Progenitor cell of endocrine pancreas (in vitro differentiated cells): ENCODE measurements at places on chromosomes 11 and 22. TPM values are rescaled to one million over a fixed set of nuclear protein-coding genes. Genes with fewer than 3 reads are reported as not detected.
A peak's percentile ranks its signal among the peaks of the same experiment; 100 is the strongest.

The LINC01488 gene
- total RNA-seq: 1.3 and 1.4 TPM in 2 replicates

The TLCD5 gene
- 8.9 and 9.3 TPM in 2 replicates for total RNA-seq

The PI4KA gene
- total RNA-seq: 125 and 140 TPM in 2 replicates

DNA sequence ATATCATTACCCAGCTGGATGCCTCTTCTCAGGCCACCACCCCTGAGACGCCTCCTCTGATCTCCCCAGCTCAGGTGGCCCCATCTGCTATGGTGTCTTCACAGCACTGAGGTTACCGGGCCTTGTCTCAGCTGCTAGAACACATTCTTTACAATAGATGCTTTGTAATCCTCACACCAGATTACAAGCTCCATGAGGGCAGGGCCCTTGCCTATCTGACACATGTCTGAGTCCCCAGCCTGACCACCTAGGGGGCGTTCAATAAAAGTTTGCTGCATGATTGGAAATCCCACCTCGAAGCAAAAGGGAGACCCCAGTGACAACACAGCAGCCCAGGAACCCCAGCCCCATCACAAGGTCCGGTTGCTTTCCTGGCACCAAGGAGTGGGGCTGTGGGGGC is 2.0 kb downstream of the MACROD1 start:
- H3K27ac ChIP-seq: no peak overlapping the region
- DNase-seq: no peak
- H3K36me3 ChIP-seq: no peaks in the 10 kb centered on the region
- peaks cover 7% of the 10 kb centered on the region for H3K4me1 ChIP-seq
- no peaks in the 10 kb centered on the region for H3K27me3 ChIP-seq

DNA sequence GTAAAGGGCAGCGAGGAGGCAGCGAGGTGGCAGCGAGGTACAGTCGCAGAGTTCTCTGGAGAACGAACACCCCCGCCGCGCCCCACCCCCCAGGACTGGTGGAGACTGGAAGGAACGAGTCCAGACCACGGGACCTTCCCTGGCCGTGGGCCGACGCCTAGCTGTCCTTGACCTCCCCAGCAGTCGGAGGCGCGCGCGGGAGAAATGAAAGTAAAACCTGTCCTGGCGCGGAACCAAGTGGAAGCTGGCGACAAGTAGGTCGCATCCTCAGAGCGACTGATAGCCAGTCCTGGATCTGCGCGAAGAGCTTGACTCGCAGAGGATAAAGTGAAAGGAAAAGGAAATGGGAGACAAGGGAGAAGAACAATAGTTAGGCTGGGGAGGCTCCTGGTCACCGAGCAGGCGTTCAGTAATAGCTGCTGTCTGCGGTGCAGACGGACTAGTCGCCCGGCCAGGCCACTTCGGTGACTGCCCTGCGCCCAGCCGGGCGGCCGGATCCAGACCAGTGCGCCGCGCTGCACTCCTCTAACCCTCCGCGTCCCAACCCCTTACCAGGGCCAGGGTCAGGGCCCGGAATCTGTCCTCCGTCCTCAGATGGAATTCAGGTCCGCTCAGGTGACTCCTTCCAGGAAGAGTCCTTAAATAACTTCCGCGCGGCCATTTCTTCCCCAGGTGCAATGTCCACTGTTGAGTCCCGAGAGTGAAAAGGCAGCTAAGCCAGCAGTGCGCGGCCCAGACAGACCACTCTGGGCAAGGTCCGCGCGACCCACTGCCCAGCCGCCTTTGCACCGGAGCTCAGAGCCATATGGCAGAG is 1.9 kb upstream of the ADM start:
- H3K36me3 ChIP-seq: no peaks in the 10 kb centered on the region
- H3K4me1 ChIP-seq: peaks cover 19% of the 10 kb centered on the region
- DNase-seq: no peak
- H3K4me3 ChIP-seq: peak overlapping the region; percentile 93
- H3K27ac ChIP-seq: peak overlapping the region; percentile 92

GRCh38 chr11:46064221-46064620 is 57.0 kb downstream of the PHF21A start:
- no peaks in the 10 kb centered on the region for H3K4me1 ChIP-seq
- DNase-seq: no peak
- no peaks in the 10 kb centered on the region for H3K27me3 ChIP-seq
- no peak overlapping the region for H3K4me3 ChIP-seq
- H3K27ac ChIP-seq: no peak overlapping the region

GRCh38 chr11:71336176-71336995 is 84.0 kb upstream of the SHANK2 start:
- no peak overlapping the region for H3K4me3 ChIP-seq
- peaks cover 12% of the 10 kb centered on the region for H3K27me3 ChIP-seq
- H3K4me1 ChIP-seq: peaks cover 3% of the 10 kb centered on the region
- no peaks in the 10 kb centered on the region for H3K36me3 ChIP-seq

GRCh38 chr11:112238041-112238440 is 11.8 kb downstream of the PTS start:
- H3K27ac ChIP-seq: no peak overlapping the region
- no peaks in the 10 kb centered on the region for H3K27me3 ChIP-seq
- no peak for DNase-seq
- no peak overlapping the region for H3K4me3 ChIP-seq
- H3K36me3 ChIP-seq: peaks cover 36% of the 10 kb centered on the region
